Activated gamma-delta T cell treated with Interleukin-2 at 50 U/mL for 16 hours (primary cell): ENCODE measurements at places on chromosomes 6 and 20.

DNA sequence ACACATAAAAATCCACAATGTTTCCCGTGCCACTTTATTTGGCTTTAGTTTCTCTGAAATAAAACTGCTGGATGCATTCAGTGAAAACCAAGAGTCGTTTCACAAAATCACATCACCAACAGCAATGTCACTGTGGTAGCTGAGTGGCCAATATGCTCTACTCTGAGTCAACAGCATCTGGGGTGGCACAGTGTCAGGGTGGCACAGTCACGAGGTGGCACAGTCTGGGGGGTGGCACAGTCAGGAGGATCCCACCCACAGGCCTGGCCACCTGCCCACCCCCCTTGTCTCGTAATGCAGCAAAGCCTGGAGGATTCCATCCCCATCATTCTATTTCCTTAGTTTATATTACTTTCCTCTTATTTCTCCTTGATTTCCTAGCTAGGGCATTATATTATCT is 87.0 kb downstream of the ANKRD60 start:
- no peak for DNase-seq

- no peak for DNase-seq
Observed at GRCh38 chr6:158646023-158646910, 1.7 kb upstream of the DYNLT1 start.

DNA sequence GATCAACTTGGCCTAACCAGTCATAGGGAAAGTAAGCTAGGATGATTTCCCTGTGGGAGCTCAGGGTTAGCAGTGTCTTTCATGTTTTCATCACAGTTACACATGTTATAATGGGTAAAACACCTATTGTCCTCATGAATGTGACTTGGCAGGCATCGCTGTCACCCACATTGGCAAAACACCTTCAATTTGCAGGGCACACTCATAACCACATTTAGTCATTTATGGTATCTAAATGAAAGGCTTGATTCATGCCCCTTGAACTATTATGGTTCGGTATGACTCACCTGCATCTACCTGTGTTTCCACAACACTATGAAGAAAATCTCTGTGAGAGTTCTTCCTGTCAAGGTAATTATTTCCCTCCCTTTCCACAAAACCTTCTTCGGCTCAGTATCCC is 49.2 kb downstream of the FRK start:
- DNase-seq, result no peak

GRCh38 chr6:149750136-149750609 is 632 bp downstream of the PCMT1 start:
- DNase-seq, result peak; percentile 31

- peak; percentile 77 for DNase-seq
Observed at GRCh38 chr6:14117158-14118090, at the start of gene CD83. CD83 (plus strand) TSS chr6:14117772; CDS start chr6:14117812, 40 bp downstream.

DNA sequence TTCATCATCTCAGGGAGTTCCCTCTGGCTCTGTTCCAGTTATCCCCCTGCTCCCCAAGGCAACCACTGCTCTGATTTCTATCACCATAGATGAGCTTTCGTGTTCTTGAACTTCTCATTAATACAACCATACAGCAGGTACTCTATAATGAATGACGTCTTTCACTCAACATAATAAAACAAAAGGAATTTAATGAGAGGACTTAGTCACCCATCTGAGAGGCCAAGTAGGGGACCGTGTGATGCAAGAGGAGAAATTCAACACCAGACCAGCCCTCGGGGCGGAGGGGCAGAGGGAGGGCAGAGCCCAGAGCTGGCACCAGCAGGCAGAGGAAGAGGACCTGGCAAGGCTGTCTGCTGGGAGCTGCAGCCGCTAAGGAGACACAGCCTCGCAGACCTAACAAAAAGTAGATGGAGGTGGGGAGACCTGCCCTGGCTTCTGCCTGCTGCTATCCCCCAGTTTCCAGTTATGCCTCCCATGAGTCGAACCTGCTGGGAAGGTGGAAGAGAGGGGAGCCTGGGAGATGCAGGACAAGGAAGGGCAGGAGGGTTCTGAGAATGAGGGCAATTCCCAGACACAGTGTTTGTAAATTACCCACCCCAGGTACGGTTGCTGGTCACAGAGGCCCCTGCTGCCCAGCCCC is 13.8 kb downstream of the CCN5 start:
- DNase-seq, result no peak

DNA sequence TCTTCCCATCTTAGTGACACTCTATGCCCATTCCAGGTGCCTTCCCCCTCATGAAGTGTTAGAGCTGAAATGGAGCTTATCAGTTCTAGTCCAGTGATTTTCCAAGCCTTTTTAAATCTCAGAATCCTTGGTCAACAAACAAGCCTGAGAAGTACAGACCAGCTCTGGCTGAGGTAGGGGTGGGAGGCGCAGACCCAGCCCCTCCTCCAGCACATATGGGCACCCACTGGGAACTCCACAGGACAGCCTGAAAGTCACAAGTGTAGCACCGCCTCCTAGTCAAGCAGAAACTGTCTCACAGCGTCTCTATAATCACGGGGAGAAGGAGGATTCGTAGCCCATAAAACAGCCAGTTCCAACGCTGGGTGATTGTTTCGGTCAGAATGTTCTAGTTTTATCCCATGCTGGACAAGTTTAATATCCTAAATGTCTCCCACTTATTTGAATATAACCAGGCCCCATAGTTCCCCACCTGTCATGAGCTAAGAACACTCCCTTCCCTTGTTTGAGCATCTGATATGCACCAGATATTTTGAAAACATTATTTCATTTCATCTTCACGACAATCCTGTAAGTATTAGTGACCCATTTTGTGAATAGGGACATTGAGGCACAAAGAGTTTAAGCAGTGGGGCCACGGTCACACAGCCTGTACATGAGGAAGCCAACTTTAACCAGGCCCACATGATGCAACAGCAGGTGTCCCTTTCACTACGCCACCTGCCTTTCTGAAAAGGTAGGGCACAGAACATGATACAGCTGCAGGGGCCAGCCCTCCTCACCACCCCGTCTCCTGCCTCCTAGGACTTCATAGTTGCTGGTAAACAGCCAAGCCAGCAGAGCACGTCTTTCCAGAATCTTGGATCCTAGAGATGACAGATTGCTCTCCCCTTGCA is 40.1 kb downstream of the TRAF3IP2 start:
- DNase-seq, result no peak

DNA sequence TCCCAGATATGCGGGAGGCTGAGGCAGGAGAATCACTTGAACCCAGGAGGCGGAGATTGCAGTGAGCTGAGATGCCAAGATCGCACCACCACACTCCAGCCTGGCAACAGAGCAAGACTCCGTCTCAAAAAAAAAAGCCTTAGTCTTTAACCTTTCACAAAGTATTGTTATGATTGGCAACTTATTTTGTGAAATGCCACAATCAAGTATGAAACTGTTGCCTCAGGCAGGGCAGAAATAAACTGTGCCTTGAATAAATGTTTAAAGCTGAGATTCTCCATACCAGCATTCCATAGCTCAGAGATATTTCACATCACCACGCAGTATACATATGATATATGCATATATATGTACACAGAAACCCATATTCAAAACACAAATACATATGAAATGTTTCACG is 120.1 kb upstream of the CCDC28A start:
- DNase-seq, result no peak

GRCh38 chr6:11769811-11770545 is 8.6 kb downstream of the ADTRP start:
- DNase-seq, result no peak

DNA sequence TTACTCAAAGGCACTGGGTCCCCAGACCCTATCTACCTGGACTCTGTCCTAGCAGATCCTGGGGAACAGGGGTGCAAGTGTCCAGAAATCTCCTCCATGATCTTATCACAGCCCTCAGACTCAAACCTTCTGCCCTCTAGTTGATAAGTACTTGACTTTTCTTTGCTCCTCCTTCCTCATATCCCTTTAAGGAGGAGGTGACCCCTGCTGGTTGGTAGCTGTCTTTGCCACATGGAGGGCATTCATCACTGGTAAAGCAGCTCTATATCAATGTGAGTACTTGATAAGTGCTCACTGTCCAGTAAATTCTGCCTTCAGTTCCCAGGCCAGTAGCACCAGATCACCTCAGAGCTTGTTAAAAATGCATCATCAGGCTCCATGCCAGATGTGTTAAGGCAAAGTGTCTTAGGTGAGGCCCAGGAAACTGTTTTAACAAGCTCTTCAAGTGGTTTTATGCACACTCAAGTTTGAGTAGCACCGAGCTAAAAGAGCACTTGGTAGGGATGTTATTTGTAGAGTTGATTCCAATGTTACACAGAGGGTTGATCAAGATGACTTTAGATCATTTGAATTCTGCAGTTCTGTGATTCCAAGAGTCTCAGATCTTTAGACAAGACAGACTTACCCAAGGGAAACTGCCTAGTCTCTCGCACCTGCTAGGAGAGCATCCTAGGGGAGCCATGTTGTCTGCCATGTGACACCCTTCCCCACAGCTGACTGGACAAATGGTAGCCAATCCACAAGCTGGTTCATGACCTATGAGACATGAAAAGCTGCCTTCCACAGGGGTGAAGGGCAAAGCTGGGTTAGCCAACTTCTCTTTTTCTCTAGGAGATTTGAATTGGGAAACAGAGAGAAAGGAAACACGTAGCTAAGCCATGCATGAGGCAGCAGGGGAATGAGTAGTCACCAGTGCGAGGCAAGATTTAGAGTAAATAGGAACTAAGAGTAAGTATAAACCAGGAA is 18.6 kb downstream of the TREML2 start:
- peak; percentile 49 for DNase-seq

DNA sequence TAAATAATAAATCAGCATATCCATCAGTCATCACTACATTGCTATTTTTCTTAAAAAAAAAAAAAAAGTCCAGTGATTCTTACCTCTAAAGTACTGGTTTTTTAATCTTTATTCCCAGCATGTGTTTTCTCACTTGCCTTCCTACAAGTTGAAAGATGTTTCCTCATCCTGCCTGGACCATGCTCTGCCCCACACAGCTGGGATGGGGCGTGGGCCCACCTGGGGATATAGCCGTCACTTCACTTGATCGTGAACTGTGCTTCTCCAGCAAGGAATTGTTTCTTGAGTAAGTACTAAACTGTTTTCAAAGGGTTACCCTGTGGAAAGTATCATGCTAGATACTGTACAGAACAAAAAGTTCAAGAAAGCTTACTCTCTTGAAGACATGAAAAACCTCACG is 212.6 kb upstream of the HTR1E start:
- no peak for DNase-seq

- DNase-seq, result no peak
Observed at GRCh38 chr6:121959501-121959900, 440.0 kb upstream of the HSF2 start.
